Esophagus mucosa (tissue), 1 donor: ENCODE measurements at places on chromosomes 6 and 20. TPM values are rescaled to one million over a fixed set of nuclear protein-coding genes. Genes with fewer than 3 reads are reported as not detected.

- ATAC-seq = no peak
Observed at GRCh38 chr20:17097603-17098002, 129.2 kb upstream of the PCSK2 start.

DNA sequence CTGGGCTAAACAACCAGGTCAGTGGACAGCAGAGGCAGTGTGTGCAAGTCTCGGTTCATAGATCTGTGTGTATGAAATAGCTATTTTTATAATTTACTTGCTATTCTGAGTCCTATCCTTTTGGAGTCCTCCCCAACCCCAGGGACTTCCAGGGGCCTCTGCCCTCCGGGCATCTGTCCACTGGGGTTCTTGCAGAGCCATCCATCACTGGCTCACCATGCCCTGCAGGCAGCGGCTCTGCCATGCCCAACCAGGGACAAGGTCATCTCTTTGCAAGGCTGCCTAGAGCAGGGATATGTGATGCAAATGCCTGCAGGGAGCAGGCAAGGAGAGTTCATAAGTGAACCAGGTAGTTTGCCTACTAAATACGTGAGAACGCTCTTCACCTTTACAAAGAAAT lies 10.5 kb upstream of the BEND3 start:
- no peak for ATAC-seq

GRCh38 chr6:158268361-158269147 lies 43.7 kb upstream of the TULP4 start:
- ATAC-seq = no peak

HLA-DQA2 gene
- total RNA-seq = 0.80 TPM

KHDC1 gene
- 0.88 TPM for total RNA-seq

KIF6 gene
- total RNA-seq = 0.24 TPM
